ENCODE measurements at places on chromosomes 2 and 18. TPM values are rescaled to one million over a fixed set of nuclear protein-coding genes. Genes with fewer than 3 reads are reported as not detected.

Gene SMCHD1
- total RNA-seq, result 76.1 TPM

Gene PARD6G
- 0.75 TPM for total RNA-seq

Gene FAM237A
- total RNA-seq, result not detected

Gene MEIS1
- 10.5 TPM for total RNA-seq

Gene TFCP2L1
- under 0.01 TPM for total RNA-seq

Gene RGPD4
- total RNA-seq, result not detected

Gene VSNL1
- total RNA-seq, result not detected

Measured in endothelial cell of coronary artery (primary cell).